ENCODE measurements at places on chromosomes 2 and 18. TPM values are rescaled to one million over a fixed set of nuclear protein-coding genes. Genes with fewer than 3 reads are reported as not detected.

TFCP2L1 gene
- 17.8 TPM for total RNA-seq

SNED1 gene
- not detected for total RNA-seq

PSMA8 gene
- not detected for total RNA-seq

DARS1 gene
- 94.9 TPM for total RNA-seq

FAHD2B gene
- total RNA-seq, result 15.1 TPM

CYP27C1 gene
- 0.11 TPM for total RNA-seq

RGPD8 gene
- 23.1 TPM for total RNA-seq

UPP2 gene
- total RNA-seq, result not detected

ANKRD62 gene
- not detected for total RNA-seq

SLC11A1 gene
- 0.12 TPM for total RNA-seq

ING5 gene
- total RNA-seq, result 28.6 TPM

PSTPIP2 gene
- total RNA-seq, result 13.3 TPM

SP9 gene
- 2.9 TPM for total RNA-seq

DNA sequence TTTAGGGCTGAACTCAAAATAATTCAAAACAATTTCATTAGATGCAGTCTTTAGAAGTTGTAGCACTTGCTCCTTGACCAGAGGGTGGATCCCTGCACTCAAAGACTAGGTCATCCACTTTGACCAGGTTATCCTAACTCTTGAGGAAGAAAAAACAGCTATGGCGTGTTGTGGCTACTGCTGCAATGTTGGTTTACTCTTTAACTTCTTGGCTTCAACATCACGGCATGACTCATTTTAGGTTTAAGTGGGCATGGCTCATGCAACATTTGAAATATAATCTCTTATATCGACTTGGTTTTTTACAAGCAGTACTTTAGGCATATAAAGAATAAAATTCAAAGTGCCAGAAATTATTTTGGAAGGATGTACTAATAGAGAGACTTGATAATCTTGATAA, 35.4 kb downstream of the ANKRD29 start:
- DNase-seq, result no peak

GRCh38 chr2:172437419-172438341, 10.3 kb downstream of the ITGA6 start:
- DNase-seq, result no peak

- DNase-seq, result no peak
Measured at GRCh38 chr2:200425026-200425821, 84.6 kb downstream of the KCTD18 start.

- DNase-seq, result no peak
Measured at GRCh38 chr2:194002699-194003368, 1654.2 kb upstream of the SLC39A10 start.

DNA sequence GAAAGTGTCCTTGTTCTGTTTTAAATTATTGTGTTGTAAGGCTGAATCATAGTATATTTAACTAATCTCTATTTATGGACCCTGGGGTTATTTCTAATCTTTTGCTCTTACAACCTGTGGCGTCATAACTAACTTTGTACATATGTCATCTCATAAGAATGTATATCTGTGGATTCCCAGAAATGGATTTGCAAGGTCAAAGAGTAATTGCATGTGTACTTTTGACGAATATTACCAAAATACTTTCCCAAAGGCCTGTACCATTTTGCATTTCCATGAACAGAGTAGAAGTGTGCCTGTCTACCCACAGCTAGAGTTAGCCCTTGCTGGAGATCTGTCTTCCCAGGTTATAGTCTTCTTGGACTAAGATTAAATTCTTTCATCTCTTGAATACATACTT, 42.8 kb downstream of the SEMA4F start:
- no peak for DNase-seq

DNA sequence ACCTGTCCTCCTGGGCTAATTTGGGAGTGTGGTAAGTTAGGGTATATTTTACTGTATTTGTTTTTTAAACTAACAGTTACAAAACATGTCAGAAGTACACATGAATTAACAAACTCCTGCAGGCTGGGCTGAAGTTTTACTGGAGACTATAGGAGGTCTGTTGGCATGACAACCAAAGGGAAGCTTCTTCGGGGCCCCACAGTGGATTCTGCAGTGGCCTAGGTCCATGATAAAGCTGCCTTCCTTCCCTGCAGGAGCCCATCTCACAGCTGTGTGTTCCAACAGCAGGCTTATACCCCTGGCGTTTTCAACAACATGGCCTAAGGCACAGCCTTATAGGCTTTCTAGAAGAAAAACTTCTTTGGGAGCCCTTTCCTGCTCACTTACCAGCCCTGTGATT, 128.0 kb upstream of the SETBP1 start:
- DNase-seq, result no peak

DNA sequence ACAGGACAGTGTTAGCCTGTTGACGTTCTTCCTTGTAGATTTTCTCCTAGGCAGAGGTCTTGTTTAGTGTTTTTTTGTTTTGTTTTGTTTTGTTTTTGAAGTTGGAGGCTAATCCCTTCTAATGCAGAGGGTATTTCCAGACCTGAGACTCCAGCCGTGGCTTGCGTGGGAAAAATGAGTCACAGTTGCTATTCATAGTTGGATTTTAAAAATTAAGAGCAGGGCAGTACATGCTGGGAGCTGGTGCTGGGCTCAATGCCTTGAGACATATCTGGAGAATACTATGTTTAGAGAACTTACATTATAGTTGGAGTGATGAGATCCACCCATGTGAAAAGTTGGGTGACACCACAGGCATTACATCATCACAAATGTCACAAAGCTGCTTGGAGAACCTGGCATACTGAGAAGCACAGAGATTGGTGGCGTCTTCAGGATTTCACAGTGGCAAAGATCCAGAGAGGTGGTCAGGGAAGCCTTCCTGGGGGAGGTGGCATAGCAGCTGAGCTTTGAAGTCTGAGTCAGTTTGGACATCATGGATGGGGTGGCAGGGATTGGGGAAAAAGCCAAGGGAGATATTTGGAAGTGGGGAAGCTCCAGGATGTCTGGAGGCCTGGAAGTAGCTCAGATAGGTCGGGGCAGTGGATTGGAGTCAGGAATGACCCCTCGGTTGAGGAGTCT, 249.4 kb downstream of the LOXHD1 start:
- no peak for DNase-seq

DNA sequence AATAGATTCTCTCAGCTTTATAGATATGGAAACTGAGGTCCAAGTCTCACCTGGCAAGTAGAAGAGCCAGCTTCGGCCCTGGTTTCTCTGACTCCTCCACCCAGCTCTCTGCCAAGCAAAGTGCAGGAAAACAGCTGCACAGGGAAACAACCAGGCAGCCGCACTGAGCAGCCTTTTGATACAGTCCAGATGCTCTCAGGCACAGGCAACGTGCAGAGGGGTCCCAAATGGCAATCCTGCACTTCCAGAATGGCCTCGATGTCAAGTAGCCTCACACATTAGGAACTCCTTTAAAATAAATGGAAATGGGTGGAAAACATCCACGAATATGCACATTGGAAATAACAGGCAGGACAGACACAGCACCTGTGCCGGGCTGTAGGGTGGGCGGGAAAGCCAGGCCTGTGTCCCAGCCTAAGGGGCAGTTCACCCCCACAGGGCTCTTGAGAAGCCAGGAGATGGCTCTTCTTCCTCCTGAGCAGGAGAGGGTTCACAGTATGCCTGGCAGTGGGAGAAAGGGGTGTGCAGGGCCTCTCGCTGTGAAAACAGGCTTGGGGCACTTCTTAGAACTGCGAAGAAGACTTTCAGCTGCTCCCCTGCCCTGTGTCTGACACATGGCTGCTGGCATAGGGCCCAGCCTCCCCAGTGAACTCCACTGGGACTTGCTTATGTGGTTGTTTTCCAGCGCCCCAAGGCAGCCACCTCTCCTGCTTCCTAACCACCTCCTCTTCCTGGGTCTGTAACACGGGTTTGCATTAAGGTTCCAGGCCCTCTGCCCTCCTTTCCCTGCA, 63.9 kb upstream of the TUBA3E start:
- DNase-seq, result no peak

DNA sequence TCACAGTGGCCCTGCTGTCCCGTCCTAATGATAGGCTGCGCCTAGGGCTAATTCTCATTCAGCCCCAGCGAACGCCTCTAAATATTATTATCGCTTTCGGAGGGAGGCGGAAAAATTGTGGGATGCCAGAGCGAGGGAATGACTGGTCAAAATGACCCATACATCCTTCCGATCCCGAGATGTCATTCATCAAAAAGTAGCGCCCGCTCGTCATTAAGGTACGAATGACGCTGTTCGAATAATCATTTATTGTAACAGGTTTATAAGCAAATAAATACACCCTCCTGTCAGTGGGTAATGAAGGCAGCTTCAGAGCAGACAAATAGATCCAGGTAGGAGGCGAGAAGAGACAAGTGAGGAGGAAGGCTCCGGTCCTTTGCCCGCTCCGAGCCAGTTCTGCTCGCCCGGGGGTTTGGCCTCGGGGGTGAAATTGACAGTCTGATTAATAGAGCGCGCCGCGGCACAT, at the start of gene EVX2:
Gene EVX2, minus strand, starts transcription at position 167 of the 466 bp plus-strand sequence. CDS start 186 bp downstream, outside the sequence.
- no peak for DNase-seq

GRCh38 chr2:3172265-3172935, 205.2 kb downstream of the EIPR1 start:
- DNase-seq, result no peak

DNA sequence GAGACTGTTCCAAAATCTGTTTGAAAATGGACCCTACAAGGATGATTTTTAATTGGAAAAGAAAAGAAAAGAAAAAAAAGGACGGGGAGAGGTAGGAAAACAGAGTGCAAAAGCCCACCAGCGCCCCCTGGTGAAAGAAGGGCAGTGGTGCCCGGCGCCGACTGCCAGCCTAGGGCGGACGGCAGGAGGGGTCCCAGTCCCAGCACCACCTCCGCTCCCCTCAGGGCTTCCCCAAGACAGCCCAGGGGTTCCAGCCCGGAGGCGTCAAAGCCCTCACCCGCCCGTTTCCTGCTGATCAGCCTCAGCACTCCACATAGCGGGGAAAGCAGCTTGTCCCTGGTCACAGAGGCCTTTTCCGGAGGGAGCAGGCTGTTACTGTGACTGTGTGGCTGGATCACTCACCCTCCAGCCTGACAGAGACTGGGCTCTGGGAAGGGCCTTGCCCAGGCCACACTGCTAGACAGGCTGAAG, 213.9 kb downstream of the TFCP2L1 start:
- DNase-seq, result peak; percentile 88

DNA sequence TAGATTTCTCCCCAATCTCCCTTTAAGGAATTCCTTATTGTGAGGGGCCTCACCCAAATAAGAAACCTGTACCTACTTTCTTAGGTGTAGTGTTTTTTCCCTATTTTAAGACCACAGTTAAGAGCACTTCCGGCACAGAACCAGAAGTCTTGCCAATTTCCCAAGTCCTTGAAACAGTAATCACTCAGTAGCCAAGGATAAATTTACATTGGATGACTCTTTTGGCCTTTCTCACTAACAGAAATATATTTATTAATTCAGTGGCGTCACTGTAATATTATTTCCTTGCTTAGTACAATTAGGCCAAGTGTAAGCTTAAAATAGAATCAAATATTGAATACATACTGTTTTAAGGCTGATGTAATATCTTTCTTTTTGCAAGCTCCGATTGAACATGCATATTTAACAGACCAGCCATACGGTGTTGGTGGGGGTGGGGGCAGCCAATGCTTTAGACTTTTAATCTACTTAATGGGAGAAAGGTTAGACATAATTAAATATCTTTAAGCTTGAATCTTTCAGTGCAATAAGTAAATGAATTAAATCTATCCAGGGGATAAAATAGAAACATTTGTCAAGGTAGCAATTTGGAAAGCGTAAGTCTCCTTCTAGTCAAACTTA, 50.8 kb upstream of the ITGA6 start:
- no peak for DNase-seq

DNA sequence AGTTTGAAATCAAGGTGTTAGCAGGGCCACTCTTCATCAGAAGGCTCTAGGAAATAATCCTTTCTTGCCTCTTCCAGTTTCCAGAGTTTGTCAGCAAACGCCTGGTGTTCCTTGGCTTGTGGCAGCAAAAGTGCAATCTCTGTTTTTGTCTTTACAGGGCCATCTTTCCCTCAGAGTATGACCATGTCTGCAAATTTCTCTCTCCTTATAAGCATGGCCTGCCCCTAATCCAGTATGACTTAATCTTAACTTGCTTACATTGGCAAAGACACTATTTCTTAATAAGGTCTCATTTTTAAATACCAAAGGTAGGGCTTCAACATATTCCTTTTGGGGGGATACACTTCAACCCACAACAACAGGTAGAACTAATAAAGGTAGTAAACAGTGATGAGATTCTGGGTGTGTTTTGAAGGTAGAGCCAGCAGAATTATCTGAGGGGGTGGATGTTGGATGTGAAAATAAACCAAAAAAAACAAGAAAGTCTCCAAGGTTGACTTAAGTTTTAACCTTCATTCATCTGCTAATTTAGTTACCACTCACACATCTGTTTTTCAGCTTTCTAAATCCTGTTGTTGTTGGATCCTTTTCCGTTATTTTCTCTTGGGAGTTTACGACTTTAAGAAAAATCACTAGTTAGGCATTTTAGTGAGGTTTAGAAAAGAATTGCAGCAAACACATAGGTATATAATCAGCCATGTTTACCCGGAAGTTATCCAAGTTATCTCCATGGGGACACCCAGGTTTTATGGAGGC, 234.4 kb upstream of the FIGN start:
- no peak for DNase-seq

- DNase-seq, result no peak
Measured at GRCh38 chr2:240825476-240825875, 5.5 kb upstream of the KIF1A start.

- no peak for DNase-seq
Measured at GRCh38 chr2:58221909-58222308, 19.2 kb downstream of the FANCL start.

GRCh38 chr2:29579495-29580169, 341.8 kb downstream of the ALK start:
- DNase-seq, result no peak

DNA sequence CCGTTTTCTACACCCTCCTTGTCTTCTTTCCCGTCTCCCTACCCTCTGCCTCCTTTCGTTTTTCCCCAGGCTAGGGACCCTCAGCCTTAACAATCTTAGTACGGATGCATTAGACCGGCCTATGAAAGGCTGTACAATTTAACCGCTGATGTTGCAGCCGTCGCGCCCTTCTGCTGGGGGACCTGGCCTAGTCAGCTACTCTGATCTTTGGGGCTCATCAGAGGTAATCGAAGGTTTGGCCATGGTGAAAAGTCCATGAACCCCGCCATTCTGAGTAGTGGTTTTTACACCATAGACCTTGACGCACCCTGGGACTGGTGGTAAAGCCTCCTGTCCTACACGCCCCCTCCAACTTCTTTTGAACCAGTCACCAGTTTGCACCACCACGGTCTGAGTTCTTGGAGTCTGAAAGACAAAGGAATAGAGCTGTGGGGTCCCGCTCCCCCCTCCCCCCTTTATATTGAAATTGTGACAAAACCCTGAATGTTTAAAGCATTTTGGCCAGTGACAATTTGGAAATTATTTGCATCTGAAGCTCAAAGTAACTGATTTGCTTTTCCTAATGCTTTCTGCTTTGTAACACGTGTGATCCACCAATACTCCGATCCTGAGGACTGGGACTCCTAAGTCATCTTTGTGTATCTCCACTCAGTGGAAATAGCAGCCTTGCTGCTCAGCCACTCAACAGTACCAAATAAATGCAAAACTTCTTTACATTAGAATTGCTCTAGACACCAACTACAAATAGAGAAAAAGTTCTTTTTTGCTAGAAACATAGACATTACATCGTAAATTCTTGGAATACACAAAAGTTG, 642 bp upstream of the SRSF7 start:
- no peak for DNase-seq
